ENCODE measurements at places on chromosomes 7 and 10.
A peak's percentile ranks its signal among the peaks of the same experiment; 100 is the strongest.

- no peak for DNase-seq
Measured at GRCh38 chr10:24944512-24945255, 7.7 kb downstream of the PRTFDC1 start.

GRCh38 chr7:1812509-1813393 lies 142.7 kb downstream of the ELFN1 start:
- DNase-seq = peak; percentile 80

DNA sequence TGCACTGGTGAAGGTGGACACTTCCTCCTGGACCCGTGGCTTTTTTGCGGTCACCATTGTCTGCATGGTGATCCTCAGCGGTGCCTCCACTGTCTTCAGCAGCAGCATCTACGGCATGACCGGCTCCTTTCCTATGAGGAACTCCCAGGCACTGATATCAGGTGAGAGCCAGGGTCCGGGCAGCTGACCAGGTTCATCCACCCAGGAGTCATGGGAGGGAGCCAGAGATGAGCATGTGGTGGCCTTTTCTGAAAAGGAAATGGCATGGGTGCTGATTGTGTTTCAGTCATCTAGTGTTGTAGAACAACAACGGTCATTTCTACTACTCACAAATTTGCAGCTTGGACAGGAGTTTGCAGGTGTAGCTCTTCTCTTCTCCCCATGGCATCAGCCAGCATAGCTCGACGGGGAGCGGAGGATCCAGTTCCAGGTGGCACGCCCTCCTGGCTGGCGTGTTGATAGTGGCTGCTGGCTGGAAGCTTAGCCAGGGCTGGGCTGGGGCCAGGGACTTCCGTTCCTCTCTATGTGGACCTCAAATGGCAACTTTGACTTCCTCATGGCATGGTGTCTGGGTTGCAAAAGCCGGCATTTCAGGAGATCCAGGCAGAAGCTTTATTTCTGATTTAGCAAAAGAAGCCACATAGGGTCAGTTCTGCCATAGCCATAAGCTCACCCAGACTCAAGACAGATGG lies 32.7 kb downstream of the SLC29A3 start:
- no peak for DNase-seq

DNA sequence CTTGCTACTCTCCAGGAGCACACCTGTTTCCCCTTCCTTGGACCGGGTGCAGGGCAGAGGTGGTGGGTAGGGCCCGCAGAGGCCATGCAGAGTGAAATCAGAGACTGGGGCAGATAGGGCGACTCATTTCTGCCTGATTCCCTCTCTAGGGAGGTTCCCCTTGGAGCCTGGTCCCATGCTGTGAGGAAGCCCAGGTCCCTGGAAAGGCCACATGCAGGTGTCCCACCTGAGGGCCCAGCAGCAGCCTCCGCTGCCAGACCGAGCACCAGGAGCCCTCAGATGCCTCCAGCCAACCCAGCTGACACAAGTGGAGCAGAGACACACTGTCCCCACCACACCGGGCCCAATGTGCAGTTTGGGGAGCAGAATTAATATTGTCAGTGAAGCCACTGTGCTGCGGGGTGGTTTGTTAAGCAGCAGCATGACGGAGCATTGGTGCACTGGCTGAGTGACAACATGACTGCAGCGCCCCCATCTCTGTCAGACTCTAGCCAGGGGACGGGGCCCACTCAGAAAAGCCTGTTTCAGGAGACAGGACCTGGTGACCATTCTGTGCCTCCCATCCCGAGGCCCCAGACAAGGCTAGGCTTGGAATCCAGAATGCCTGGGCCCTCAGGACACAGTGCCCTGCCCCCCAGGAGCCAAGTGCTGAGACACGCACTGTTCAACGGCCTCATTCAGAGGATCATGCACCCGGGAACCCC lies 30.4 kb upstream of the RET start:
- DNase-seq = no peak

DNA sequence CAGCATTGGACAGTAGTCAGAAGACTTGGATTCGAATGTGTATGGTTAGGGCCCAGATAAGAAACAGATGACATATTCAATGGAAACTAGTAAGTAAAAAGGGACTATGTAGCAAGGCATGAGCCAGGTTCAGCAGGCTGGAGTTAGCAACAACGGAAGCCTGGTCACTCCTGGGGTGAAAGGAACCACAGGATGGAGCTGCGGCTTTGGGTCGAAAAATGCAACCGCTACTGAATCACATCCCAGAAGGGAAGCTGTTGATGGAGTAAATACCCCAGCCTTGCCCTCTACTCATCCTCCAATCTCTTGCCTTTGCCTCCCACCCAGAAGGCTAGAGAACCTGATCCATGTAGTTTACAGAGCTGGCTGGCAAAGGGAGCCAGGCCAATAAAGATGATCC lies 37.5 kb upstream of the EGR2 start:
- no peak for DNase-seq

- DNase-seq = no peak
Measured at GRCh38 chr10:15341502-15342128, 29.5 kb downstream of the FAM171A1 start.
